ENCODE measurements at places on chromosomes 6 and 20.

DNA sequence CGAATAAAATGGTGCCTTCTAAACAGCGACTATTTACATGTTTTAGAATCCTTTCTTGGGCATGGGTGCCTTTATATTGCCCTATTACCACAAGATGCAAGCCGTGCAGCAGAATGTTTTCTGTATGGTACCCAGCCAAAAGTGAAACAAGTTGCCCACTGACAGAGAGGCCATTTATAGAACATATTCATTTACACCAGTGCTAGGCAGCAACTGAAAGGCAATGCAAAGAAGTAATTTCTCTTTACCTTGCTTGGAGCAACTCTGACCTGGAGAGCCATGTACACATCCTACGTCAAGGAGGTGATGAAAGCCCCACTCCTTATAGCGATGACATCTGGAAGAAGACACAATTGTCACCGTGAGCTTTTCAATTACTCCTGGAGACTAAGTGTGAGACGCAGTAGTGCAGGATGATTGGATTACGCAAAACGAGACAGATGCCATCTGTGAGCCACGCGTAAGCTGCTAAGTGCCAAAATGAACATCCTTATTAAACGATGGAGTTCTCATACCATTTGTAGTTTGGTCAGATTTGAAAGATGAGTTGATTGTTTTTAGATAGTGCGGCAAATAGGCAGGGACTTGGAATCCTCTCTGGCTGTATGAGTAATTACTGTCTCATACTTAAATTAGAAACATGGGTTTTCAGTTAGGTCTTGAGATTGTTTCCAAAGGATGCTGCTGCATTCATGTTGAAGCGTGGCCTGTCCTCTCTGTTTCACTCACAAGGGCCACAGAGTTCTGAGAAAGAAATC, at the start of gene TMEM244:
Gene TMEM244 (minus strand): TSS at position 408 of the 758 bp plus-strand sequence. CDS start 127 bp downstream, at position 281.
- DNase-seq: no peak

GRCh38 chr20:7195704-7196103, 428.2 kb downstream of the BMP2 start:
- DNase-seq: peak; percentile 7

- no peak for DNase-seq
These were observed 245.5 kb downstream of the PACRG start for GRCh38 chr6:162973151-162973872.

- DNase-seq: no peak
These were observed 8.4 kb upstream of the ZSWIM1 start for GRCh38 chr20:45872626-45873025.

- no peak for DNase-seq
These were observed 308.9 kb downstream of the DHX35 start for GRCh38 chr20:39270837-39271604.

DNA sequence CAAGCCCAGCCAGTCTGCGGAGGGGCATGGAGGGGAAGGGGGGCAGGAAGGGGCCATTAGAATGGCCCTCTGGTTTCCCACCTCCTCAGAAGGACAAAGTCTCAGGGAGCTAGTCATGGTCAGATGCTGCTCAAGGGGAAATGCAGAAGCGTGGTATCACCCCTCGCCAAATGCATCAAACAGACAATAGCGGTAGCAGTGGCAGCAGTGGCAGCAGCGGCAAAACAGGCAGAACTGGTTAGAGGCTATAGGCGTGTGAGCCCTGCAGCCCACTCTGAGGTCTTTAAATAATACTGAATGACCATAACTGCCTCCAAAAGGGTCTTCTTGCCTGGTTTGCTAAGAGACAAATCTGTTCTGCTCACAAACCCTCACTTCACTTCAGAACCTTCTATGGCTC, 186.7 kb downstream of the TFAP2C start:
- DNase-seq: no peak

GRCh38 chr6:151054306-151054705, 185.5 kb upstream of the AKAP12 start:
- DNase-seq: no peak
